ENCODE measurements at places on chromosomes 4 and X. TPM values are rescaled to one million over a fixed set of nuclear protein-coding genes. Genes with fewer than 3 reads are reported as not detected.

MCF2 gene
- total RNA-seq: not detected

PDGFRA gene
- 0.80 TPM for total RNA-seq

CPEB2 gene
- total RNA-seq: 16.2 TPM

MTMR8 gene
- 2.1 TPM for total RNA-seq

MRPS18C gene
- 31.8 TPM for total RNA-seq

FGB gene
- not detected for total RNA-seq

PDS5A gene
- total RNA-seq: 159 TPM

SMARCA1 gene
- 18.4 TPM for total RNA-seq

SPP1 gene
- not detected for total RNA-seq
